Upper lobe of right lung (tissue), 1 donor: ENCODE measurements at places on chromosomes 16 and 17. TPM values are rescaled to one million over a fixed set of nuclear protein-coding genes. Genes with fewer than 3 reads are reported as not detected.

- DNase-seq: no peak
Measured at GRCh38 chr17:1705004-1705403, 5.2 kb downstream of the TLCD2 start.

DCAF7 gene
- 79.9 TPM for total RNA-seq

DNA sequence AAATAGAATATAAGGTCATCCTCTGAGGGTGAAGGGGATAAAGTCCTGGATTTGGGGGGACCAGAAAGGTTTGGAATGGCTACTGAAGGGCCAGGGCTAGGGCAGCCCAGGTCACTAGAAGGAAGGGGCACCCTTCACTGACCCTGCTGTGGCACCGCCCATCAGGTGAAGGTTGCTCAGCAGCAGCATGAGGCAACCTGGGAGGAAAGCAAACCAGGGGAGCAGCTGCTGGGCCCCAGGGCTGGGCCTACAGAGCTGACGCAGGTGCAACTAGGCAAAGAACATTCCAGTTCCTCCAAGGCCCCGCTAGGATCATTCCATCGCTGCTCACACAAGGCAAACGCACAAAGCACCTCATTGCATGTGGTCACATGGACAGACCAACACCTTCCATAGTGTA is 3.4 kb upstream of the HSBP1 start:
- DNase-seq: no peak

DNA sequence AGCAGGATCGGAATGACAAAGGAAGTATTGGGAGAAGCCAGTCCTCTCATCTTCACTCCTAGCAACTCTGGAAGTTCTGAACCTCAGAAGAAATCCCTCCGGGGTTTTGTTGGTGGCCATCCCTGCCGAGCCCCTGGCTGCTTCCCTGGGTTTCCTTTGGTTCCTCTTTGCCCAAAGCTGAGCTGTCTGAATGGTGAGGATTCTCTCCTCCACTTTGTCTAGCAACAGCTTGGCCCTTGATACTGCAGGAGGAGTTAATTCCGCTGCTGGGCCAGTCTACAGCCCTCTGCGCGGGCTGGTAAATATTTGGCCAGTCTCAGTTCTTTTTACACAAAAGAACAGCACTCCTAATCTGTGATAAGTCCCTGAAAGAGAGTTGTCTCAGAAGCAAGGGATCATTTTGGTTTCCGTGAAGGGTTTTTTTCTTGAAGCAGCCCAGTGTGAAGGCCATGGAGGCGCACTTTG is 170.9 kb downstream of the RAB11FIP4 start:
- no peak for DNase-seq

NXN gene
- total RNA-seq: 57.3 TPM

CACNG5 gene
- not detected for total RNA-seq
